ENCODE measurements at places on chromosomes 4 and X. TPM values are rescaled to one million over a fixed set of nuclear protein-coding genes. Genes with fewer than 3 reads are reported as not detected.

RNF150 gene
- 13.2 TPM for total RNA-seq

CFAP47 gene
- 0.18 TPM for total RNA-seq

TLR7 gene
- 4.5 TPM for total RNA-seq

TMEM35A gene
- total RNA-seq, result 2.3 TPM

F9 gene
- total RNA-seq, result not detected

FGB gene
- not detected for total RNA-seq

TLR6 gene
- total RNA-seq, result 8.2 TPM

TBC1D9 gene
- total RNA-seq, result 27.2 TPM

MAGEA4 gene
- not detected for total RNA-seq

C4orf36 gene
- 0.49 TPM for total RNA-seq

C4orf46 gene
- 3.8 TPM for total RNA-seq

TRIM61 gene
- total RNA-seq, result 0.62 TPM

SSX2B gene
- not detected for total RNA-seq

ACSL1 gene
- 145 TPM for total RNA-seq

FRAS1 gene
- total RNA-seq, result 9.7 TPM

PLRG1 gene
- total RNA-seq, result 68.3 TPM

UBL4A gene
- total RNA-seq, result 29.4 TPM

All from sciatic nerve (tissue), 2 donors.